ENCODE measurements at places on chromosomes 7 and 10.

DNA sequence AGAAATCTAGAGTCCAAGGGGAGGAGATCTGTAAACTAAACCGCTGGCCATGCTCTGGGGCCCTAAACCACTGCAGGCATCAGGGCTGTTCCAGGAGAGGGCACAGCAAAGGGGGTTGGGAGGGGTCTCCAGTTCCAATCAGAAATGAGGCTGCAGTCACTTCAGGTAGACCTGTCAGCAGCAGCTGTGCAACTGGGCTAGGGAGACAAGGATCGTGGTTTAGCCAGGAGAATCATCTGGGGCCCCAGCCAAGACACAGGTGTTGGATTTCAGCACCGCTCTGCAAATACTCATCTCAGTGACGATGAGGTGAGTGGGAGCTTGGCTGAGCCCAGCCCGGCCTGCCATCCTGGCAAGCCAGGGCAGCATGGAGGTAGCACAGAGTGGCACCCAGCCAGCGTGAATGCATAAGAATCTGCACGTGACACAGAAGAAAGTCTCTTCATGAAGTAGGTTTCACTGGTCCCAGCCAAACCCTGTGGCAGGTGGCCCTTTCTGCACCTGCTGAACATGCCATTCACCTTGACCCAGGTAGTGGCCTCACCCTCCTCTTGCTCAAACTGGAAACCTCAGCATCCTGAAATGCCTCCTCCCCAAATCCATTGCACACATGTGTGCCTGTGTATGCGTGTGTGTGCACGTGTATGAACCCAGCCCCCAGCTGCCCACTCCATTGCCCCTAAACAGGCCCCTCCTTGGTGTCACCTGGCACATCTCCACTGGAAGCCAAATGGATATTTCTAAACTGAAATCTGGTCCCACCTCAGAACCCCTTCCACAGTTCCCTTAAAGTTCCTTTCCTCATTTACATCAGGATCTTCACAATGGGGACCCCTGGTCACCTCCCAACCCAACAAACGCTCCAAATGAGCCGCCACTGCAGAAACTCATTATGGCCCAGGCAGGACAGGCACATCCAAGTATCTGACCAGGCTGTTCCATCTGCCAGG, 9.6 kb downstream of the GPRIN2 start:
- DNase-seq: no peak

GRCh38 chr7:124938128-124938527, 8.5 kb upstream of the POT1 start:
- DNase-seq: no peak

GRCh38 chr10:119491966-119492757, 50.4 kb downstream of the RGS10 start:
- no peak for DNase-seq

GRCh38 chr10:58041901-58042300, 225.8 kb downstream of the IPMK start:
- DNase-seq: no peak

GRCh38 chr7:135745703-135746312, 2.8 kb downstream of the FAM180A start:
- no peak for DNase-seq

DNA sequence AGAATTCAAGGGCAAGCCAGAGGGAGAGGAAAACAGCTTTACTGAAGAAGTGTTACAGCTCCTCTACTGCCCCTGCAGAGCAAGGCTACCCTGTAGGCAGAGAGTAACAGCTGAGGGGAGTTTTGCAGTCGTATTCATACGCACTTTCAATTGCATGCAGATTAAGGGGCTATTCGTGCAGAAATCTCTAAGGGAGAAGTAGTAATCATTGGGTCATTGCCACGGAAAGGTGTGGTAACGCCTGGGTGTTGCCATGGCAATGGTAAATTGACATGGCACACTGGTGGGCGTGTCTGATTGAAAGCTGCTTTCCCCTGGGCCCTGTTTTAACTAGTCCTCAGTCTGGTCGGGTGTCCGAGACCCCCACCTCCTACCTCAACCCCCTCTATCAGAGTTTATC, 227.2 kb downstream of the NSUN6 start:
- no peak for DNase-seq

GRCh38 chr7:112782498-112782897, 7.7 kb downstream of the TMEM168 start:
- DNase-seq: no peak

GRCh38 chr7:103388469-103389140, 41.2 kb downstream of the PSMC2 start:
- no peak for DNase-seq

DNA sequence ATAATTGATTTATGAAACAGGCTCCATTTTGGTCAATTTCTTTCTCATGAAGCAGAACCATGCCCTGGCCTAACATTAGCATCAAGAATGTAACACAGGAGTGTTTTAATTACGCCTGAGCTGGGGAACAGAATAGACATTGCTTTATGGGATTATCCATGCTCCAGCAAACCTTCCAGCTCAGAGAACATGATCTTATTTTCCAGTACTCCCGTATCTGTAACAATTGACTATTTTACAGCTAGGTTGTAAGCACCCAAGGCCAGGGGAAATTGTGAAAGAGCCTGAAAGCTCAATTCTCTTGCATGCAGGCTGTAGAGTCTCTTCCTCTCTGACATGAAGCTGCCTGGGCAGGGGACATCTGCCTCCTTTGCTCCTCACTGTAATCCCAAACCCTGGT, 30.8 kb upstream of the CRYGN start:
- DNase-seq: no peak

- no peak for DNase-seq
These were observed 31.3 kb downstream of the RCC1L start for GRCh38 chr7:75042286-75042685.

DNA sequence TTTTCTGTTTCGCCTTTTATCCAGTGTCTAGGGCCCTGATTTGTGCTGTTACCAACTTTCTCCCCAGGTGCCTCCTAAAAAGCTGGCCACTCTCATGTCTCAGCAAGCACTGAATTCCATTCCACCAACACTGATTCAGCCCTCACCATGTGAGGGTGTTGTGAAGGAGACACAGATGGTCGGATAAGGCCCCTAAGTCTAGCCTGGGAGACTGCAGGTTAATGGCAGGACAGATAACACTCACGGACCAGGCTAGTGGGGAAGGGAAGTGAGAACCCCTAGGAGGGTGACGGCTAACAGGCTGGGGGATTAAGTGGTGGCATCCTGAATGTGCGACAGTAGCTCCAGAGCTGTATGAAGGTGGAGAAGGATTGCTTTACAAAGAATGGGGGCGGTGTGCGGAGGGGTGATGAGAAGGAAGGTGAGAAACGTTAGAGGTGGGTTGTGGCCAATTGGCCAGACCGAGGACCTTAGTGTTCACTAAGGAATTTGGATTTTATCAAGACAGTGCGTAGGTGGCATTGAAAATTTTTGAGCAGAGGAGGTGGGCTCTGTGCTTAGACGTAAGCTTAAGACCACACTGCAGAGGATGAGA, 3.8 kb upstream of the DUSP5 start:
- no peak for DNase-seq

- no peak for DNase-seq
These were observed 647.3 kb upstream of the GHITM start for GRCh38 chr10:83492004-83492403.

- DNase-seq: no peak
These were observed 73.0 kb downstream of the CTBP2 start for GRCh38 chr10:125087191-125087896.

DNA sequence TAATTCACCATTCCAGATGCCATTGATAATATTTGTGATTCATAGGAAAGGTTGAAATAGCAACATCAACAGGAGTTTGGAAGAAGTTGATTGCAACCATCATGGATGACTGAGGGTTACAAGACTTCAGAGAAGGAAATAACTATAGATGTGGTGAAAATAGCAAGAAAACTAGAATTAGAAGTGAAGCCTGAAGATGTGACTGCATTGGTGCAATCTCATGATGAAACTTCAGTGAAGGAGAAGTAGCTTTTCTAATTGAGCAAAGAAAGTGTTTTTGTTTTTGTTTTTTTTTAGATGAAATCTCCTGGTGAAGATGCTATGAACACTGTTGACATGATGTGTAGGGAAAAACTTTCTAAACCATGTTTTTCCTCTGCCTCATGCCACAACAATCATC, 18.7 kb upstream of the CD36 start:
- DNase-seq: no peak

Data from activated CD4-positive, alpha-beta T cell treated with anti-CD3 and anti-CD28 coated beads, Interleukin-2, amount 50 U/mL, for 4 hours (primary cell).